HCT116 (cell line): ENCODE measurements at places on chromosomes 2 and 18.

- DNase-seq = no peak
These were observed 24.1 kb downstream of the SIGLEC15 start for GRCh38 chr18:45849529-45849928.

GRCh38 chr18:76431437-76432273, 63.4 kb downstream of the ZNF516 start:
- DNase-seq = no peak

- no peak for DNase-seq
These were observed 115.2 kb downstream of the FAM210A start for GRCh38 chr18:13611142-13611600.

GRCh38 chr2:160289126-160289525, 89.1 kb upstream of the ITGB6 start:
- DNase-seq = no peak

DNA sequence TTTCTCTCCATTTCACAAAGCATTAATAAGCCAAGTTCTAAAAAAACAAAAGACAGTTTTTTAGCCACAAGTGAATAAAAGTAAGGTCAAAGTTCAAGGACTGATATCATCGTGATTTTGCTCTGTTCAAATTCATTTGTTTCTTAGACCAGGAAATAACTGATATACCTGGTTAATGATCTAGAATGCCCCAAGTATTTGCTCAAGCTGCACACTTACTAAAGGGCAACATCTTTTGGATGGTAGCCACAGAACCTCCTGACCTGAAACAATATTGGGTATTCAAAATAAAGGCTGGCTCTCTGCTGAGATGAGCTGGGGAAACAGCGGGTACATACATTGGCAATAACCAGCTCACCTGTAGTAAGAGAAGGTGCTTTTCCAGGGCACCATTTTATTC, 314.7 kb upstream of the LYPD1 start:
- no peak for DNase-seq

DNA sequence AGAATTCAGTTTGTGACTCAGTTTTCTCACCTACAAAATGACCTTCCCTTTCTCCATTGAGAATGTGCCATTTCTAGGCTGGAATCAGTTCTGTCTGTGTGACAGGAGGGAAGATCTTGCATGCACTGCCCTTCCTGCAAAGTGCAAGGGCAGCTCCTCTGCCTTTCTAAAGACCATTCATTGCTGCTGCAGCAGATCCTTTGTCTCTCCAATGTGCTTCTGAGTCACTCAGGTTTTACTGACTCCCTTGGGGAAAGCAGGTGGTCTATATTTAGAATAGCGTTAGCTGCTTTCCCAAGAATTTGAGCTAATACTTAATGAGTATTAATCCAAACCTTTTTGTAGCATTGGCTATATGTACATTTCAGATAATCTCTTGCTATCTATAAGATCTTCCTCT, 62.5 kb downstream of the DAW1 start:
- DNase-seq = no peak

GRCh38 chr2:182241936-182242335, 184.9 kb downstream of the PDE1A start:
- no peak for DNase-seq

GRCh38 chr2:13666582-13667414, 950.1 kb downstream of the TRIB2 start:
- DNase-seq = no peak

- DNase-seq = no peak
These were observed 8.8 kb upstream of the ATOH8 start for GRCh38 chr2:85744741-85745601.

- peak; percentile 31 for DNase-seq
These were observed 21.8 kb upstream of the RPIA start for GRCh38 chr2:88669482-88670214.

- DNase-seq = peak; percentile 6
These were observed 69.6 kb downstream of the EML4 start for GRCh38 chr2:42238644-42239288.

DNA sequence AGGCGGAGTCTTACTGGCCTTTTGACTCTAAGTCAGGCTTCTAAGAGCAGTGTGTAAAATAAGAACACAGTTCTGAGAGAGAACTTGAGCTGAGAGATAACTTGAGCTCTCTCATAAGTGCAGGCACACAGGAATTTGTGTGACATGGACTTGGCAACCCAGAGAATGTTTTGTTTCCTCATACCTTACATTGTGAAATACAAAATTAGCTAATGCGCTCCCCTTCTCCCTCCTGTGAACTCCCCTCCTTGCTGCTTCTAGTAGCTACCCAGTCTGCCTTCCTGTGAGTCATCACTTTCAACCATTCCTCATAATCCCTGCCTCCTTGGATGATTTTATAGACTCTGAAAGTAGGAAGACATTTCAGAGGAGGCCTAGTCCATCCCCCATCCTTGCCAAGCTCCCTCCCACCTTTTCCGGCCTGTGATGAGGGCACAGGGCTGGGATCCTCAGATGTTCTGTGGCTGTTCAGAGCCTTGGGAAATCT, 22.6 kb downstream of the FER1L5 start:
- peak; percentile 15 for DNase-seq

- DNase-seq = no peak
These were observed 59.6 kb downstream of the GALNT14 start for GRCh38 chr2:31078579-31079105.

GRCh38 chr2:221602938-221603337, 30.8 kb upstream of the EPHA4 start:
- no peak for DNase-seq

DNA sequence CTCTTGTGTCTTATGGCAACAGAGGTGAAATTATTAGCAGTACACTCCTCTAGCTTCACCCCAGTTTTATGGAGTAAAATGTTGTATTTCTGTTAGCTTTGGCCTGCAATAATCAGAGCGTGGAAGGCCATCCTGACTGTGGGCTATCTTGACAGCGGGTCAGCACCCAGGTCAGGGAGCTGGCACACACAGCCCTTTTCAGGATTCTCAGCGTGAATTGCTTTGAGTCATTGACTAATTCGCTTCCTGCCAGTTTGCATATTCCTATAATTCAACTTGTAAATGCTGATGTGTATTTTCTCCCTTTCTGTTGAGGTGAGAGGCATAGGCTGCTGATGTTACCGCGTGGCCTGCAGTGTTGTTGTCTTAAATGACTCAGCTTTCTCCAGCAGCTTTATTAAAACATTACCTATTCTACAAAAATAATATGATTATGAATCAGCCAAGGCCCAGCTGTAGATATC, 109.6 kb upstream of the EML6 start:
- no peak for DNase-seq

- DNase-seq = no peak
These were observed 163.4 kb downstream of the INHBB start for GRCh38 chr2:120509213-120509815.

- DNase-seq = no peak
These were observed 801.3 kb downstream of the ERBB4 start for GRCh38 chr2:211737282-211737681.

GRCh38 chr18:45040879-45041278, 360.2 kb downstream of the SETBP1 start:
- no peak for DNase-seq

DNA sequence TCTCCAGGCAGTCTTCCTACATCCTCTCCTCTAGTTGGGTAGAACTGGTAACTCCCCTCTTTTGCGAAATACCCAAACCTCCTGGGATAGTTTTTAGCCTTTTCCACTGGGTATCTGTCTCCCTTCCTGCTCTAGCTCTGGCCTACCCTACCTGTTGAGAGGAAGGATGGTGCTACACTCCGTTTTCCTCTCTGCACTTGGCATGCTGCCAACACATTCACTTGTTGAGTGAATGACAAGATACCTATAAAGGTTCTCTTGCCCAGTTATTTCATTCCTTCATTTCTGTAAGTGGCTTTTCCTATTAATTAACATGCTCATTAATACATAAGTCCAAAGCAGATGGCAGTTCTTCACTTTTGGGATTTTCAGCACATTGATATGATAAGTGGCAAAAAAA, 293.8 kb downstream of the CNTNAP5 start:
- no peak for DNase-seq

DNA sequence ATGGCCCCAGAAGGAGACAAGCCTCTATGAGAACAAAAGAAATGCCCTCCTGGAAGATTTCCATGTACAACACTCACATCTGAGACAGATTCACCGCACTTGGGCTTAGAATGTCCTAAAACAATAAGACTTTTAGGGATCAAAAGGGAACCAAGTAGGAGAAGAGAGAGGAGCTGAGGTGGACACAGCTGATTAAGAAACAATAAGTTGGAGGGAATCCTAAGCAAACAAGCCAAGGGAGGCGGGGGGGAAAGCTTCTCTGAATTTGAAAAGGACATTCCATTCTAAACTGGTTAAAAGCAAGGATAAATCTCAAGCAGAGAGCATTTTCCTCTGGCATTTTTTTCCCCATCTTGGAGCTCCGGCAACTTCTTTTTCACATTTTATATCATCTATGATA, 9.9 kb downstream of the ACVR1 start:
- DNase-seq = no peak

GRCh38 chr2:183219888-183220287, 95.6 kb downstream of the NUP35 start:
- DNase-seq = no peak

DNA sequence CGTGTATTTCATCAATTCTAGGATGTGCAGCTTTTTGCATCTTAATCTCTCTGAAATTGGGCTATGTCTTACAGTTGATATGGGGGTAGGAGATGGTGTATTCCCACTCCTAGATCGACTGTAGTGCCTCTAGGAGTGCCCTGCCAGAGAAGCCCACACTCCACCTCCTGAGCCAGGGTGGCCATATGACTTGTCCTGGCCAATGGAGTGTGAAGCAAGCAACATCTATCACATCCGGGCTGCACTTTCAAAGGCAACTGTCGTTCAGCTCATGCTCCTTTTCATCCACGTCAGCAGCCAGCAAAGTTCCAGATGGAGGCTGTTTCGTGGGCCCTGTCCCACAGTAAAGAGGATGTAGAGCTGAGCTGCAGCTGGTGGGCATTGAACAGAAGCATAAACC, 149.4 kb upstream of the SLC1A4 start:
- DNase-seq = peak; percentile 35

GRCh38 chr18:79518683-79519128, 123.0 kb downstream of the NFATC1 start:
- no peak for DNase-seq

DNA sequence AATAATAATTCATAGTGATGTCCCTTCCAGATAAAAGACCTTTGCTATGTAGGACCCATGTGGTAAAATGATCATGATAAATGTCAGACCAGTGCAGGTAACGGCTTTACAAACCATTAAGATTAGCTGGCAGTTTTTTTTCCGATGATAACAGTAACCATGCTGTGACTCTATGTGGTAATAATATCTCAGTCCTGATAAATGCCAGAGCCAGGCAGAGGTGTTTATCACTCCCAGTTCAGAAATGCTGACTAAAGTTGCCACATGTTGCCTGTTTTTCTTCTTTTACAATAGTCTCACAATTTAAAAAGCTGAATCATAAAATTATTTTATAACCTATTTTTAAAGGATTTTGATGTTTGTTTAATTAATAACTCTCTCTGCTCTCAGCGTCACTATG, 565.1 kb downstream of the ARHGAP15 start:
- no peak for DNase-seq

- DNase-seq = no peak
These were observed 39.7 kb downstream of the MDH1 start for GRCh38 chr2:63628403-63628942.
